CMK (cell line): ENCODE measurements at places on chromosomes 7 and 10.

GRCh38 chr7:71173955-71174354 is 42.0 kb downstream of the GALNT17 start:
- no peak for DNase-seq

DNA sequence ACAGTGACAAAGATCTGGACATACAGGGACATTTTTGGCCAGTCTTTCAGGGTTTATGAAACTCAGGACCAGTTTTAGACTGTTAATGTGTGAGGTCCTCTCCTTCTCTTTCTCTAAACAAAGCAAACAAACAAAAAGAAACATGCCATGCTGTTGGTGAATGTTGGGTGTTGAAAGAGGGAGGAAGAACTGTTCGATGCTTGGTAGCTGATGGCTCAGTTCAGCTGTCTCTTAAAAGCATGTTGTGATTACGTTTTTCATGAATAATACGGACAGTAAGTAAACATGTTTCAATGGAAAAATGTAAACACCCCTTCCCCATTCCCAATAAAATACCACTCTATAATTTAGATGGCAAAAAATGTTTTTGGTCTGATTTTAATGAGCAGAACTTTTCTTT is 219.1 kb downstream of the SEC23IP start:
- no peak for DNase-seq

- no peak for DNase-seq
Observed at GRCh38 chr7:15489383-15489782, 72.4 kb downstream of the AGMO start.

DNA sequence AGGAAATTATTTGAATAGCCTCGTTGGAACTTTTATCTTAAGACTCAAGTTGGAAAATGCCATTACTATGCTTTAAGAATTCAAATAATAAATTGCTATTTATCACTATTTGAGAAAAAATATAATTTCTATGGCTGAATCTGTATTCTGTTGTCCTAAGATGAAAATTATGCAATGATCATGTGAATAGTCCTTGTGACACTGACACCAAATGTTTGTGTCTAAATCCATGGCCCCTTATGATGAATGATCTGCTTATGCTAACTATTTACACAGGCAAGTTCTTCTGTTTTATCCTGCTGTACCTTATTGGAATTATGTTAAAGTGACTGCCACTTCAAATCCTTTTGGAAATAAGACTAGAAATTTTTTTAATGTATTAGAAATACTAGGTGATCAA is 208.7 kb downstream of the DOCK4 start:
- no peak for DNase-seq

GRCh38 chr10:5655121-5655520 is 11.3 kb downstream of the ASB13 start:
- no peak for DNase-seq

DNA sequence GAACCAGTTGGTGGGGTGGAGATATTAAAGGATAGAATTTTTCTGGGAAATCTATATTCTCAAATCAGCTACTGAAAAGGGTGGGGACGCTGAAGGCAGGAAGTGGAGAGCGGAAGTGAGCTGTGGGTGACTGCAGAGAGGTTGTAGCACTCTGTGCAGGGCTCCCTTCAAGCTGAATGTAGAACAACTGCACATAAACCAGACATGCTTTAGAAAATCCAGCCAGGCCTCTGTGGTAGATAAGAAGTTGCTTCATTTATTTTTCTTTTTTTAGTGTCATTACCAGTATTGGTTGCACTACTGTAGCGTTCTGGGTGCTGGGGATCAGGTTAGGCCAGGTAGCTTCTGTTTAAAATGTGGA is 127.8 kb downstream of the CELF2 start:
- no peak for DNase-seq

- DNase-seq = no peak
Observed at GRCh38 chr10:33363106-33363505, 28.6 kb upstream of the NRP1 start.

DNA sequence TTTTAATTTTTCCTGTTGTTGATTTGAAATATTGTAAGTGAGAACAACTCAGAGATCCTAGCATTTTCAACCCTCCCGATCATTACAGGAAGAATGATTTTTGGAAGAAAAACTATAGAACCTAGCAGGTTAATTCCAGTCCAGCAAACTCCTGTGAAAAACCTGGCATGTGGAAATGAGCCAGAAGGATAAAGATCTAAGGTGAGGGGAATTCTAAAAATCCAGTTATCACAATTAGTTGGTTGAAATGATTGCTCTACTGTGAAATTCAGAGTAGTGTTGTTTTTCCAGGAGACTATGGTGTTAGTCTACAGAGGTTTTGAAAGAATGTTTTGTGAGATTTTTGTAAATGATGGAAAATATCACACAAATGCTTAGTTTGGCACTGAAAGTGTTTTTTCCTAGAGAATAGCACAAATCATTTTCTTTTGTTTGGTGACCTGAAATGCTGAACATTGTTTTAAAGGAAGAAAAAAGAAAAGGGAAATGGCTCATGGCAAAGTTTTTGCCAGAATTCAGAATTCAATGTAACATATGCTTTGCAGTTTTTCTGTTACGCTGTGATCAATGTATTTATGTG is 152.4 kb upstream of the SLC26A5 start:
- DNase-seq = no peak

DNA sequence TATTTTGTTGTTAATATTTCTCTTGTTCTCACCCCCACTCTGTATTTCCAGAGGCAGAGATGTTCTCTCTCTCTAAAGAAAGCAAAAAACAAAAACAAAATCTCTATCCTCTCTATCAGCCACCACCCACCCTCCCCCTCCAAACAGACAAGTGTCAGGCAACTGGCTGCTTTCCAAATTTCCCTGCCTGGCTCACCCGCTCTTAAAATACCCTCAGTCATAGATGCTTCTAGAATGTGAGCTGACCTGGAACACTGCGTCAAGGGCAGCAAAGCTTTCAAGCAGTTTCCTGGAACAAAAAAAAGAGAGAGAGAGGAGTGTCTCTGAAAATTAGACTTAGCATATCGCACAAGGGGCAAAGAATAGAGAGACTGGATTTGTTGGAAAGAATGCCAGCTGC is 341.0 kb upstream of the ZMIZ1 start:
- no peak for DNase-seq

- no peak for DNase-seq
Observed at GRCh38 chr10:28938745-28939144, 261.4 kb downstream of the BAMBI start.

GRCh38 chr10:126255313-126255712 is 133.0 kb downstream of the ADAM12 start:
- no peak for DNase-seq

- DNase-seq = no peak
Observed at GRCh38 chr10:50855015-50855414, 30.4 kb downstream of the A1CF start.

GRCh38 chr7:129729511-129729910 is 118.0 kb downstream of the NRF1 start:
- DNase-seq = no peak

GRCh38 chr7:45682836-45683555 is 108.8 kb downstream of the ADCY1 start:
- no peak for DNase-seq

- no peak for DNase-seq
Observed at GRCh38 chr7:135938563-135938962, 38.6 kb downstream of the MTPN start.
